ENCODE measurements at places on chromosomes 12 and 14.

- DNase-seq = no peak
Observed at GRCh38 chr12:91276509-91276908, 93.9 kb upstream of the DCN start.

DNA sequence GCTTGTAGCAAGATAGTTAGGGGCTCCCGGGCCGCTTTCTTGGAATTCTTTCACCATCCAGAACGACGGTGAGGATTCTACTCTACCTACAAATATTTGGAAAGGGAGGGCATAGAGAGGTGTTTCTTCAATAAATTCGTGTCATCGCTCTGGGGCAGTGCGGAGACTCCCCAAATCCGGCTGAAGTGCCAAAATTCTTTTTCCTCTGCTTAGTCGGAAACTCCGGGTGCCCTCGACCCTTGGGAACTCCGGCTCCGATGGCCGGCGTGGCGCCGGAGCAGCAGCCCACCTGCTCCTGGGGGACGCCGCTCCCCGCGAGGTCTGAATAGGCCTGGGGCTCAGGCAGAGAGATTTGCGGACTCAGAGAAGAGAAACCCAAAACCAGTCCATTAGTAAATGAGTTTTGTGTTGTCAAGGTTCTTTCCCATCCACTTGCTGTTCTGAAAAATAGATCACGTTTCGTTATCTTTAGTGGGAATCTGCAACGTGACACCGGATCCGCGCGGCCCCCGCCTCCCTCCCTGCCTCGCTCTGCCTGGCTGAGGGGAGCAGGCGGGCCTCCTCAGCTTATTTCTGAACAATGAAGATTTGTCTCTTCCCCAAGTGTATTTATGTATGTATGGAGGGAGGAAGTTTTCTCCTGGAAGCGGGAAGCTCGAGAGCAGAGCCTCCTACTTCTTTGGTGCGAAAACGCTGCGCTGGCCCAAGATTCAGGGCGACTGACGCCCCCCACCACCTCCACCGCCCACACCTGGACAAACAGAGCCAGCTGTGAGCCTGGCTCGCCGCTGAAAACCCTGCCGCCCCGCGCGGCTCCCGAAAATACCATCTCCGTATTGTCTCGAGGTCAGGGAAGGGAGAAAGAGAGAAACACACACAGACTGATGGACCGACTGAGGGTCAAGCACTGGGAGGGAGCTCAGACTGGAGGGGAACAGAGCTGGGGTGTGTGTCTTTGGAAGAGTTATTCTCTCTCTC lies 3.7 kb upstream of the SIX1 start:
- DNase-seq = no peak

DNA sequence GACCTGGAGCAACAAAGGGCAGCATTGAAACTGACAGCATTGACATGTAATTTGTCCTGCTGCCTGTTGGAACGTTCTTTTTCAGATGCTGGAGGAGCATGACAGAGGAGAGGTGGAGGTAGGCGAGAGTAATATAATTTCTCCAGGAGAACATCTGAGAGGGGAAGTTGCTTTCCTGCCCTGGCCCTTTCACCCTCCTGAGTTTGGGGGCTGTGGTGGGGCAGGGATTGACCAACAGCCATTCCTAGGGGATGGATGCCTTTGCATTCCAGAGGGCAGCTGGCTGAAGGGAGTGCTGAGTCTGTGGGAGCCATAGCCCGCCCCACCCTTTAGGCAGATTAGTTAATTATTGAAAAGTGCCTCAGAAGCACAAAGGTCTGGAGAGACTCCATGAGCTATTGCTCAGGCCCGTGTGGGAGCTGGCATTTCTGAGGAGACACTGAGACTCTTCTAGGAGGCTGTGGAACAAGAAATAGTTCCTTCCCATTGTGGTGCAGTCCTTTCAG lies 73.5 kb downstream of the ARF6 start:
- DNase-seq = no peak

- DNase-seq = no peak
Observed at GRCh38 chr12:91388573-91388972, 206.0 kb upstream of the DCN start.

- DNase-seq = no peak
Observed at GRCh38 chr12:105888696-105889095, 250.1 kb downstream of the NUAK1 start.

DNA sequence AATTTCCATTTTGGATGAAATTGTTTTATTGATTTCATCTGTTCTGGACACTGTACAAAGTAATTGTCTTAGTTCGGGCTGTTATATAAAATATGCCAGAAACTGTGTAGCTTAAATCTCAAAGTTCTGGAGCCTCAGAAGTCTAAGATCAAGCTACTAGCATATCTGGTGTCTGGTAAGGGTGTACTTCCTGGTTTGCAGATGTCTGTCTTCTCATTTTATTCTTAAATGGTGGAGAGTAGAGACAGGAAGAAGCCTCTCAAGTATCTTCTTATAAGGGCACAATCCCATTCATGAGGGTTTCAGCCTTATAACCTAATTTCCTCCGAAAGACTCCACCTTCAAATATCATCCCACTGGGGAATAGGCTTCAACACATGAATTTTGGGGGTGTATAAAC lies 51.3 kb downstream of the MON2 start:
- no peak for DNase-seq

DNA sequence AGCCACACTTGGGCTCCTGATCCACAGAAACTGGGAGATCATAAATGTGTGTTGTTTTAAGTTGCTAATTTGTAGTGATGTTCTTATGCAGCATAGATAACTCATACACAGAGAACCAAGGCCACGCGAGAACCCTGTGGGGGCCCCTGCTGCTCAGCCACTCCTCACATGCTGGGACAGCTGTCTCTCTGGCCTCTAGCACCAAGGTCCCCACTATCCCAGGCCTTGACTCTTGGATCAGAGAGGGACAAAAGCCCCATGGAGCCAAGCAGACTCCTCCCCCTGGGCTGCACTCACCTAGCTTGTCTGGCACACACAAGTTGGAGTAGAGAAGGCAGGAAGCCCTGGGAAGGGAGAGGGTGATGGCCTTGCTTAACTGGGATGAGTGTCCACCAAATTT lies 11.3 kb downstream of the PLD4 start:
- DNase-seq = peak; percentile 1

DNA sequence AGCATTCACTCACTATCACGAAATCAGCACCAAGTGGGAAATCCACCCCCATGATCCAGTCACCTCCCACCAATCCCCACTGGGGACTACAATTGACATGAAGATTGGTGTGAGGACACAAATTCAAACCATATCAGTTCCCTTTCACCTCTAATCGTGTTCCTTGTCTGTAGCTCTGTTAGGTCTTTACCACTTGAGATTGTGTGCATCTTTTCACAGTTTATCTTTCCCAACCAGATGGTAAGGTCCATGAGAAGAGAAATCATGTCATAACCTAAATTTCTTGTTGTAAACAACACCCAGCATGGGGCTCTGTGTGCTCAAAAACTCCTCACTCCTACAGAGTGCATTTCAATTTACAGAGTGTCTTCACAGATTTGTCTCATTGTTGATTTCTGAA lies 27.1 kb upstream of the PCED1B start:
- no peak for DNase-seq

GRCh38 chr14:56461276-56462275 lies 118.0 kb upstream of the TMEM260 start:
- no peak for DNase-seq

All from D721Med (cell line).